ENCODE measurements at places on chromosomes 6 and 20. TPM values are rescaled to one million over a fixed set of nuclear protein-coding genes. Genes with fewer than 3 reads are reported as not detected.

The HDGFL1 gene
- not detected for total RNA-seq

The GMPR gene
- total RNA-seq = 9.7 TPM

The SLC17A1 gene
- not detected for total RNA-seq

The CDK5RAP1 gene
- total RNA-seq = 18.7 TPM

All from smooth muscle cell of bladder (primary cell).